ENCODE measurements at places on chromosomes 12 and 14.

DNA sequence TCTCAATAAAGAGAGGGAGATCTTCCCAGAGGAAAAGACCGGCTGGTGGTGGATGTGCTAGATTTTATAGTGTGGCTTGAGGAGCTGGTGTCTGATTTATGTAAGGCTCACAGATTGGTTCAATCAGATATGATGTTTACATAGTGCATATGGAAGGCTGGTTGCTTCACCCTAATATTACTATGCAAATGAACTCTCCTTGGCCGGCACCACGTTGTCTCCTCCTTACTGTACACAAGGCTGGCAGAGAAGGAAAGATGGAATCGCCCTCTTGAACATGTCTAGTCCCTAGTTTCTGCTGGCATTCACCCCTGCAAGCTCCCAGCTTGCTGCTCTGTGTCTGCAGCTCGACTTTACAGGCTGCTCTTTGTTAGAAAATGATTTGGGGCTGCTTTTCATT is 8.9 kb downstream of the FAM186A start:
- no peak for DNase-seq

- DNase-seq, result no peak
Observed at GRCh38 chr14:22314183-22314820, 274.7 kb downstream of the DAD1 start.

DNA sequence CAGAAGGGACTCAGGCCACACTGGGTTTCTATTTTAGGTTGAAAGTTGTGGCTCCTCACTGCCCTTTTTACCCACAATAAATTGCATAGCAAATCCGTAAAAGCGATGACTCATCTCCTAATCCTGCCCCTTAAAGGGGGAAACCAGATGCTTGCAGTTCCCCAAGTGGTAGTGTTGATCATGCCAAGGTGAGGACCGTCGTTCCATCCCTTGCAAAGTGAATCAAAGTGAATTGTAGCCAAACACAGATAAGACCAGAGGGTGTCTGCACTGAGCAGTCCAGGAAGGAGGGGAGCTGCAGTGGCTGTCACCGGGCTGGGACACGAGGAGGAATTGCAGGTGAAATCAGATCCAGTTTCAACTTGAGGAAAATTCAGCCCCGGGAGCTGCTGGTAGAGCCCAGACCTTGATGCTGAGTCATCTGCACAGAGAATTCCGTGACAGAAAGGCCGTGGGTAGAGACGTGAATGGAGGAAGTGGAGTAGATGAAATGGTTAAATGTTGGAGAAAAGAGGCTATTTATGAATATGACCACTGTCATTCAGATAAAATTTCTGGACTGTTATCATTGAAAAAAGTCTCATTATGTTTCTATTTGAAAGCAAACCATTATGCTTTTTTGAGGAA is 44.2 kb upstream of the MMP17 start:
- DNase-seq, result no peak

DNA sequence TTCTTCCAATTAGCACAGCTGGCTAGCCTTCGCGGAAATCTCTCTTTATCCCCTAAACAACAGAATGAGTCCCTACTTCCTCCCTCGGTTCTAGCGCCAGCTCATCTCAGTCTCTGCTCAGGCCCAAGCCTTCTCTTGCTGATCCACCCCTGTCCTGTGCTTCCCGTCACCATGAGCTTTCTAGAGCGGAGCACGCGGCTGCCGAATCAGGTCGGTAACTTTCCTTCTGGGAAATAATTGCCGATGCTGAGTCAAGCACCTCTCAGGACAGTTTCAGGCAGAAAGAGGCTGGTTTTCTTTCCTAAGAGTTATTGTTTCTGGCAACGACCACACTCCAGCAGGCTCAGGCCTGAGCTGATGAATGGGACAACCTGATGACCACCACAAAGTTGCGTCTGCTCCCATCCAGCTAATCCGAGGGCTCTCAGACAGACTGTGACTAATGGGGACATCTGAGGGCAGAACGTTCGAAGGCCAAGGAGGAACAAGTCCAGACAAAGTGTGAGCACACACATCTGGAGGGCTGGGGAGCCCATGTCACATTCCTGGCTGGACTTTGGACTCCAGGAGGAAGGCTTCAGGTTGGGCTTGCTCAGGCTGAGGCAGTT is 13.6 kb upstream of the GPR68 start:
- peak; percentile 71 for DNase-seq

GRCh38 chr14:50339178-50339804 is 27.2 kb downstream of the DMAC2L start:
- no peak for DNase-seq

GRCh38 chr12:15142711-15143110 is 78.5 kb downstream of the RERG start:
- DNase-seq, result no peak

DNA sequence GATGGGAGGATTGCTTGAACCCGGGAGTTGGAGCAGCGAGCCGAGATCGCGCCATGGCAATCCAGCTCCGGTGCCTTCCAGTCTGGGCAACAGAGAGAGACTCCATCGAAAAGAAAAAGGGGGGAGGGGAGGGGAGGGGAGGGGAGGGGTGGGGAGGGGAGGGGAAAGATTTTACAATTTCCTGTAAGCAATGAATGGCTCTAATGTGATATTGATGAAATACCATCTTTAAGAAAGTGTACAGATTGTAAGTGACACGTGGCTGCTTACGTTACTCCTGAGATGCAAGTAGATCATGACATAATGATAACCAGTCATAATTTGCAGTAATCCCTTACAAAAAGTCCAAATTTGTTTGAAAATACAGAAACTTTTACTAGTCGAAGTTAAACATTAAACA is 1.4 kb downstream of the SLC25A21 start:
- DNase-seq, result no peak

DNA sequence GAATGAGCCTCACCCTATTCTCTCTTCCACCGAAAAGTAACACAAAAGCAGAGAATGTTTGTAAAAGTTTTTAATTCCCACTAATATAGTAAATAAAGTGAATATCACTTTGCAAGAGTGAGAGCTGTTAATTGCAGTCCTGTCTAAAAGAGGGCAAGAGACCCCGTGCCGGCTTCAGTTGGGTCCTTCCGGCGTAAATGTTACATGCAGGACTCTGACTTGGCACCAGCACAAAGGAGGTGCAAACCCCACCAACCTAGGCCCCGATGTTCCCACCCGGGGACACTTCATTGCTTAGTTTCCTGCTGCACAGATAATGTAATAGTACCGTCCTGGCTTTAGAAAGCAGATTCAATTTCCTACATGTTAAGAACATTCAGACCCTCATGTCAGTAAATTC is 66.0 kb upstream of the DYNC1H1 start:
- no peak for DNase-seq

DNA sequence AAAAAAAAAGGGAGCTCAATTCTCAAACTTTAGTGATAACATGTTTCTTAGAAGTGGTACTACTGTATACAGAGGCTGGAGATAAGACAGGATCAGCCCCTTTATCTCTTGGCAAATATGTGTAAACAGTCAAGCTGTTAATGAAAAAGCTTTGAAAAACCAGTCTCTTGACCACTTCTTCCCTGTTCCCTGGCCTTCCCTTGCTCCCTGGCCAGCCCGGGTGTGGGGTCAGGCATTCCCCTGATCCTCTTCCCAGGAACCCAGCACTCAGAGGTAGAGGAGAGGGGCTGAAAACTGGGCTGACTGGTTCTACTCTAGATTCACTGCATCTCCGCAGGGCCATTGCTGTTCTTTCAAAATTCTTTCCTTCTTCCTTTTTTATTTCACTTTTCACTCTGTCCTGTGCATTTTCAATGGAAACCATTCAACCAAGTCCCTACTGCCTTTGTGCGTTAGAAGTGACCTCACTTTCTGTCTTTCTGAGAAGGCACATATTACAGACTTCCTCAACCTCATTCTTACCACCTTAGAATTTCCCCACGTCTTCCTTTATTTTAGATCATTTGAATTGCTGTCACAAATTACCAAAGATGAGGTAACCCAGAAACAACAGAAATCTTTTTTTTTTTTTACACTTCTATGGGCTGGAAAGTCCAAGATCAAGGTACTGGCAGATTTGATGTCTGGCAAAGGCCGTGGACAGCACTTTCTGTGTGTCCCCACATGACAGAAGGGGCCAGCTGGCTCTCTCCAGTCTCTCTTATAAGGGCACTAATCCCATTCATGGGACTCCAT is 5.7 kb downstream of the GNG2 start:
- no peak for DNase-seq

GRCh38 chr12:85394809-85395208 is 114.8 kb downstream of the ALX1 start:
- DNase-seq, result no peak

GRCh38 chr12:119528241-119528640 is 65.3 kb upstream of the TMEM233 start:
- DNase-seq, result no peak

DNA sequence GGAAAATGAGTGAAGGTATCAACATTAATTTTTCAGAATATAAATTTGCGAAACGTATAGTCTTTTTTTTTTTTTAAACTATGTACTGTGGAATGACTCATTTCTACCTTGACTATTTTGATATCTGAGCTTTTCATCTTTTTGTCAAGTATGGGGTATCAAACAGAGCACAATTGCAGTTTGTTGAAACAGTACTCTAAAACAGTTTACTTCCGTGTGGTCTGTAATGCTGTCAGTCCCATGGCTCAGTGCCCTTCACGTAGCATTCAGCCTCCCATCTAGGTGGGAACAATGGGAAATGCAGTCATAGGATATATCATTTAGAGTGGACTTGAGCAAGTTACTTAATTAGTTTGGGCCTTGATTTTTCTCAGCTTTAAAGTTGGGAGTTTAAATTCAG is 139.5 kb downstream of the ERC1 start:
- no peak for DNase-seq

DNA sequence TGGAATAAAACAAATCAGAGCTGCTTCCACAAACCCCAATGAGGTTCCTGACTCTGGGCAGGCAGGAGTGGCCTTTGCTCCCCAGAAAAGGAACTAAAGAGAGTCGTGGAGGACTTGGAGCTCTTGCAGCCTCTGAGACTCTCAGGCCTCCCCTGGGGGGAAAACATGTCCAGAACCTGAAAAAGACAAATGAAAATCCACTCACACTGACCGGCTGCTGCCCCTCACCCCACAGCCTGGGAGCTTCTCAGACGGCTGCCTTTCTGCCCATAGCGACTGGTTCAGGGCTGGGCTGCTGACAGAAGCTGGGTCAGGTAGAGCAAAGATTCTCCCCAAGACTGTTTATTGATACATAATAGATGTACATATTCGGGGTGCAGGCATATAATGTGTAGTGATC is 356.0 kb downstream of the ADGRD1 start:
- no peak for DNase-seq

GRCh38 chr12:117850048-117850447 is 118.7 kb downstream of the KSR2 start:
- no peak for DNase-seq
